ENCODE measurements at places on chromosomes 11 and 22. TPM values are rescaled to one million over a fixed set of nuclear protein-coding genes. Genes with fewer than 3 reads are reported as not detected.

MN1 gene
- 9.9 TPM for total RNA-seq

ISX gene
- not detected for total RNA-seq

DUSP8 gene
- total RNA-seq = 2.2 TPM

DNA sequence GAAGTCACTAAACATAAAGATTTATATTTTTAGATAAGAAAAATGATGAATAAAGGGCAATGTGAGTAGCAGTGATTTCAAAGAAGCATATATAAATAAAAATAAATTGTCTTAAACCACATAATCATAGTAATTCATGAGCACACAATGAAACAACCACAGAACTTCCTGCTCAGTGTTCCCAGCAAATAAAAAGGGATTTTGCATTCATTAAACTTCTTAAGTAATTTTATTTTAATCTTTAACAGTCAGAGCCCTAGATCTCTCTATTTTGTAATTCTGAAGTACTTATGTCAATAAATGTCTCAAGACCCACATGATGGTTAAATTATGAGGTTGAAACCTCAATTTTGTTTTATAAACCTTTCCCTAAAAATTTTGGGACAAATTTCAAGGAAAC lies 14.5 kb upstream of the MMP20 start:
- peaks cover 16% of the 10 kb centered on the region for H3K4me1 ChIP-seq
- DNase-seq = no peak
- H3K27ac ChIP-seq = no peak overlapping the region

GRCh38 chr22:50098052-50098451 lies 8.2 kb downstream of the MOV10L1 start:
- peaks cover 4% of the 10 kb centered on the region for H3K4me1 ChIP-seq
- no peak overlapping the region for H3K27ac ChIP-seq
- H3K4me3 ChIP-seq = no peak overlapping the region

SLC22A9 gene
- total RNA-seq = not detected

DNA sequence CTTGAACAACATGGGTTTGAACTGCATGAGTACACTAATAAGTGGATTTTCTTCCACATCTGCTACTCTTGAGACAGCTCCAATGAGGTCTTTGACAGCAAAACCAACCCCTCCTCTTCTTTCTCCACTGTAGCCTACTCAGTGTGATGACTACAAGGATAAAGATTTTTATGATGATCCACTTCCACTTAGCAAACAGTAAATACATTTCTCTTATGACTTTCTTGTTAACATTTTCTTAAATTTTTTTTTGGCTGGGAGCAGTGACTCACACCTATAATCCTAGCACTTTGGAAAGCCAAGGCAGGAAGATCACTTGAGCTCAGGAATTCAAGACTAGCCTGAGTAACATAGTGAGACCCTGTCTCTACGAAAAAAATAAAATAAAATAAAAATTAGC lies 9.9 kb upstream of the EIF4G2 start:
- H3K27me3 ChIP-seq = no peaks in the 10 kb centered on the region
- DNase-seq = no peak
- H3K36me3 ChIP-seq = no peaks in the 10 kb centered on the region
- no peak overlapping the region for H3K4me3 ChIP-seq
- H3K4me1 ChIP-seq = no peaks in the 10 kb centered on the region

OTOG gene
- 0.13 TPM for total RNA-seq

SLC29A2 gene
- 5.7 TPM for total RNA-seq

DNA sequence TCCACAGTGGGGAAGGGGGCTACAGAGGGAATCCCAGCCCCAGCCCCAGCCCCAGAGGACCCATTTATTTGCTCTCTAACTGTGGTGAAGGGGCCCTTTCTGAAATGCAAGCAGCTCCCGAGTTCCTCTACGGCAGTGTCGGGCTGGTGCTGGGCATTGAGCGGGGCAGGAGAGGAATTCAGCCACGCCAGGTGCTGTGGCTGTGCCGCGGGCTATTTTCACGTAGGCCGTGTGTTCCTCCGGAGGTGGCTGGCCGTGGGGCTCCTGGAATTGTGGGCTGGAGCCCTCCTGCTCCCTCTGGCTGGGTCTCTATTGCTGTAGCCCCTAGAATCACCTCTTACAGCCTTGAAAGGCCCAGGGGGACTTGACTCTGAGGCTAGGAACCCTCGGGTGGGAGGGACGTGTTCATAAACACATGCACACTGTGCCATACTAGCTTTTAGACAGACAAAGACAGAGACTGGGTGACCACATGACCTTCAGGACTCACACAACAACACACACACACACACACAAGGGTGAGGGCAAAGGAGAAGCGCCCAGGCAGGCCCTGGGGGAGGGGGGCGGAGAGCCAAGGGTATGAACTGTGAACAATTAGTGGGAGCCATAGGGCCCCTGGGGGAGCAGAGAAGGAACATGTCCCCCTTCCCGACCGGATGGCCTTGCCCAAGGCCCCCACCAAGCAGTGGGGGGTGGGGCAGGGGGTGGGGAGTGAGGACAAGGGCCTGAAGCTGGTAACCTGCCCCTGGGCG lies 48.4 kb upstream of the SYT7 start:
- peaks cover 3% of the 10 kb centered on the region for H3K27me3 ChIP-seq
- DNase-seq = no peak
- no peaks in the 10 kb centered on the region for H3K36me3 ChIP-seq

MAP6 gene
- total RNA-seq = 0.26 TPM

GRCh38 chr22:38067761-38068360 lies 10.7 kb downstream of the PICK1 start:
- no peak overlapping the region for H3K27ac ChIP-seq
- peaks cover 9% of the 10 kb centered on the region for H3K36me3 ChIP-seq
- DNase-seq = no peak
- H3K4me1 ChIP-seq = no peaks in the 10 kb centered on the region
- no peak overlapping the region for H3K4me3 ChIP-seq

DNA sequence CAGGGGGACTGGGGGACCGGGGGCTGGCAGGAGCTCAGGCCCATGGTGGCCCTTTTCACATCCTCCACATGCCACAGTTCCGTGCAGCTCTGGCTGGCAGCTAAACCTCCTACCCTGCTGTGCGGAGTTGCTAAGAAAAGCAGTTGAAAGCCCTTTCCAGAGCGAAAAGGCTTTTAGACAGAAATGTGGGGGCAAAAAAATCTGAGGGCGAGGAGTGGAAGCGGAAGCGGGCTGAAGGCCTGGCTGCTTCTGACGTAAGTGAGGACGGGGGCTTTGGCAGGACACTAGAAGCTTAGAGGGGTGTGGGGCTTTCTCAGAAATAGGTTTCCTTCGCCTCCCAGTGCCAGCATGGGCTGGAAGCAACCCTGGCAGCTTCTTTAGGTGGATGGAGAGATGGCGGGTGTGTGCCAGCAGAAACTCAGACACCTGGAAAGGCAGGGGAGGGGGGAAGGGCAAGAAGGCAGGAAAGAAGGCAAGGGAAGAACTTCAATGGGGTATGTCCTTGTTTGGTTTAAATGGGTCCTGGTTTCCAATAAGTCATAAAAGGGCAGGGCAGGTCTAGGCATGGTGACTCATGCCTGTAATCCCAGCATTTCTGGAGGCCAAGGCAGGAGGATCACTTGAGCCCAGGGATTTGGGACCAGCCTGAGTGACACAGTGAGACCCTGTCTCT lies 11.2 kb upstream of the DGKZ start:
- H3K4me1 ChIP-seq = peaks cover 36% of the 10 kb centered on the region
- peaks cover 5% of the 10 kb centered on the region for H3K36me3 ChIP-seq
- H3K27me3 ChIP-seq = peaks cover 25% of the 10 kb centered on the region
- H3K4me3 ChIP-seq = no peak overlapping the region

OR8A1 gene
- 0.46 TPM for total RNA-seq

GRCh38 chr11:60396799-60397198 lies 540 bp downstream of the MS4A14 start:
- H3K36me3 ChIP-seq = no peaks in the 10 kb centered on the region
- no peak overlapping the region for H3K4me3 ChIP-seq
- no peaks in the 10 kb centered on the region for H3K27me3 ChIP-seq

DNA sequence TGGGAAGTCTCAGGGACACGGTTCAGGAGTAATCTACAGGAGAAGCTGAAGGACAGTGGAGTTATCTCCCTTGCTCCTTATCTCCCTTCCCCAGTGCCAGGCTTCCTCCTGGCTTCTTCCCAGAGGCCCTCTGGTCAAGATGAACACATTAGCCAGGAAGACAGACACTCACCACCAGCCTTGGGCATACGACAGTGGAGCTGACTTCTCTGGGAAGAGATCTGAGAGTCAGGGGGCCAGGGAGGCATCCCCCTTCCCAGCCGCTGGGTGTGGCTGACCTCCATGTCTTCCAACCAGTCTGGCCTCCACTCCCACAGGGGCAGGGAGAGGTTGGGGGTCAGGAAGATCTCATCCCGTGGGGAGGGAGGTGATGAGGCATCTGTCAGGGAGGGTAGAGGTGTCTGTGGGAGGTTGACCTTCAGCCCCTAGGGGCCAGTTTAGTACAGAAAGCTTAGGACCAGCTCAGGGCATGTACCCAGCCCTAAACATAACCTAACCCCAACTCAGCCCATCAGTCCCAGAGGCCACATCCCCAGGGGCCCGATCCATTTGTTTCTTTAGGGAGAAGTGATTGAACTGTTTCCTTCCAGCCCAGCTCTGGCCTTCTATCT lies 12.7 kb downstream of the ROBO4 start:
- no peak for DNase-seq
- H3K36me3 ChIP-seq = peaks cover 26% of the 10 kb centered on the region
- peaks cover 58% of the 10 kb centered on the region for H3K4me1 ChIP-seq
- H3K27ac ChIP-seq = no peak overlapping the region
- peaks cover 9% of the 10 kb centered on the region for H3K27me3 ChIP-seq

DNA sequence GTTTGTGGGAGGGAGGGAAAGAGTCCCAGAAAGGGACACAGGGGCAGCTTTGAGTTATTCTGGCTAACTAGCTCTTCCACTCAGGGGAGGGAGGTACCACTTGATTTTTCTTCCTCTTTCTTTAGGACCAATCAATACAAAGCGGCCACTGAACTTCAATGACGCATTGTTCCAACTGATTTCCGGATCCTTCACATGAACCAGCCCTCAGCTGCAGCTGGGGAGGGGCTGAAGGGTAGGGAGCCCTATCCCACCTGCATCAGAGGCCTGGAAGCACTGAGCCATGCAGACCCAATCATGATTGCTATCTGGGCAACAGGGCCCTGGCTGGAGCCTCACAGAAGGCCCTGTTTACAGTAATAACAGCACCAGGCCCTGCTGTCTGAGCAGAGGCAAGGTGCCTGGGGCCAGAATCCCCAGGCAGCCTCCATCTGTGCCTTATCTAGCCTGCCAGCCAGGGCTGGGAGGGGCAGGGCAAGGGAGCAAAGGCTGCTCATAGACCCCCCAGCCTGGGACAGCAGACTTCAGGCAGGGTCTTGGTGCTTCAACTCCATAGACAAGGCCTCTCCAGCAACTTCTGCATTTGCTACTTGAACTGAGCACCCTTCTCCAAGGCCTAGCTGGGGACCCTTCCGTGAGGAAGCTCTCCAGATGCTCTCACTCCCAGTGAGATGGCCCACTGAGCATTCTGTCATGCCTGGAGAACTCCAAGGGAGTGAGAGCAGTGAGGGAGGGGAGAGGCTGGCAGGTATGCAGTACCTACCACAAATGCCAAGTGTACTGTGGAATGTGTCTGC lies 22.5 kb downstream of the CLPB start:
- H3K27ac ChIP-seq = no peak overlapping the region
- H3K4me3 ChIP-seq = no peak overlapping the region
- H3K4me1 ChIP-seq = peaks cover 20% of the 10 kb centered on the region
- H3K36me3 ChIP-seq = no peaks in the 10 kb centered on the region
- no peaks in the 10 kb centered on the region for H3K27me3 ChIP-seq
- DNase-seq = no peak

GRCh38 chr11:88042238-88042637 lies 133.0 kb downstream of the RAB38 start:
- H3K4me3 ChIP-seq = no peak overlapping the region
- no peaks in the 10 kb centered on the region for H3K36me3 ChIP-seq
- no peaks in the 10 kb centered on the region for H3K27me3 ChIP-seq
- DNase-seq = no peak

- DNase-seq = no peak
- H3K27ac ChIP-seq = no peak overlapping the region
- H3K4me1 ChIP-seq = no peaks in the 10 kb centered on the region
- peaks cover 8% of the 10 kb centered on the region for H3K27me3 ChIP-seq
These were observed 114.7 kb downstream of the BRD1 start for GRCh38 chr22:49713003-49713402.

DNA sequence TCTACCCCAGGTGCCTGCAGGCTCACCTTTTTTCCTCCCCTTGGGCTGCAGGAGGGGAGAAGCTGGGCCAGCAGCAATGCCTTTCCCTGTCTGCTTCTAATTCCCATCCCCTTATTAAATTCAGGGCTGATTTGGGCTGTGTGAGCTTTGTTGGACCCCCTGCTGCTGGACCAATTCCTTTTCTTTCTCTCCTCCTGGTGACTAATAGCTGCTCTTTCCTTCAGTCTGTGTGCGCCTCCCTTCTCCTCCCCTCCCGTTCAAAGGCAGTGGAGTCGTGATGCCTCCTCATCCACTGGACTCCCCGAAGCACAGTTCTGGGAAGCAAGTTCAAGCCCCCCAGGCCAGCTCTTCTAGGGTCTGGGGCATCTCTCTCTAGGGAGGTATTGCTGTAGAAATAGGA lies 567.9 kb upstream of the CADM1 start:
- no peak for DNase-seq
- peaks cover 9% of the 10 kb centered on the region for H3K4me1 ChIP-seq
- peaks cover 4% of the 10 kb centered on the region for H3K27me3 ChIP-seq
- no peaks in the 10 kb centered on the region for H3K36me3 ChIP-seq
- no peak overlapping the region for H3K4me3 ChIP-seq
- no peak overlapping the region for H3K27ac ChIP-seq

GRCh38 chr22:49427341-49427740 lies 400.3 kb downstream of the BRD1 start:
- no peak overlapping the region for H3K4me3 ChIP-seq
- no peaks in the 10 kb centered on the region for H3K36me3 ChIP-seq
- DNase-seq = no peak
- H3K27ac ChIP-seq = no peak overlapping the region
- no peaks in the 10 kb centered on the region for H3K4me1 ChIP-seq

GRCh38 chr11:114986365-114986764 lies 308.0 kb downstream of the NXPE2 start:
- H3K27me3 ChIP-seq = peaks cover 5% of the 10 kb centered on the region
- DNase-seq = no peak
- H3K36me3 ChIP-seq = no peaks in the 10 kb centered on the region

- H3K4me3 ChIP-seq = no peak overlapping the region
- peaks cover 3% of the 10 kb centered on the region for H3K27me3 ChIP-seq
- no peak overlapping the region for H3K27ac ChIP-seq
- peaks cover 34% of the 10 kb centered on the region for H3K36me3 ChIP-seq
These were observed 31.6 kb downstream of the UQCR10 start for GRCh38 chr22:29798801-29799200.

GRCh38 chr11:28026634-28027290 lies 81.2 kb downstream of the KIF18A start:
- no peak overlapping the region for H3K27ac ChIP-seq
- H3K36me3 ChIP-seq = no peaks in the 10 kb centered on the region
- H3K4me3 ChIP-seq = no peak overlapping the region
- DNase-seq = no peak
- H3K4me1 ChIP-seq = no peaks in the 10 kb centered on the region
- no peaks in the 10 kb centered on the region for H3K27me3 ChIP-seq

Measured in endothelial cell (in vitro differentiated cells).